ENCODE measurements at places on chromosomes 7 and 10.

GRCh38 chr7:47183862-47184590 lies 397.9 kb downstream of the TNS3 start:
- DNase-seq: no peak

DNA sequence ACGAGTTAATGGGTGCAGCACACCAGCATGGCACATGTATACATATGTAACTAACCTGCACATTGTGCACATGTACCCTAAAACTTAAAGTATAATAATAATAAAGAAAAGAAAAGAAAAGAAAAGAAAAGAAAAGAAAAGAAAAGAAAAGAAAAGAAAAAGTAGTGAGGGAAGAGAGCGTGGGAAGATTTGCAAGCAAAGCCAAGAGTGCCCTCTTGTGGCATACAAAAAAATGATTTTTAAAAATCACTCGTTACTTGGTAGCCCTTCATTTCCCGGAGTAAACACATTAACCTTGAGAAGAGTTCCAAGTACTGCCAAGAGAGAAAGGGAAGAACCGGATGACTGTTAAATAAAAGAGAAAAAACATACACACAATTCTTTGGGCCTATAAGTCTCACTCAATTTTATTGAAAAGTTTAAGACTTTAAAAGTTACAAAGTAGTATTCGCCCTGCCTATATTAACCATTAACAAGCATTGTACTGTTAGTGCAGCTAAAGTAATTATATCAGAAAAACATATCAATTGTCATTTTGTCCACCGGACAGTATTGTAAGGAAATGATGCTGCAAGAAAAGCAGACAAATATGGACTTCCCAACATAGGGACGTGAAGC lies 6.2 kb upstream of the CH25H start:
- no peak for DNase-seq

DNA sequence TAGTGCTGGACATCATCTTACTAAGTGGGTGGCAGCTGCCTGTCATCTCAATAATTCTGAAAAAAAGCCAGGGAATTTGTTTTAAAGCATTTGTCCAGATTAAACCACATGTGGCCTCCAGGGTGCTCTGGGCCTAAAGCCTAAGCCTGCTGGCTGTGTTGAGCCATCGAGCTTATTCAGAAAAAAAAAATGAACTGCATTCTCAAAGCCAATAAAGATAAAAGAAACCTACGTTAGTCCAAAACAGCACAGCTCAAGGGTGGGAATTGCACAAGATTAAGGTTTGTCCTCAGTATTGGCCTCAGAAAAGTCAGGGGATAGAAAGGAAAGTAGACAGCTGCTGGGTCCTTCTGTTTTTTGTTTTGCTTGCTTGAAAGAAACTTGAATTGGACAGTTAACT lies 22.6 kb upstream of the PRTFDC1 start:
- no peak for DNase-seq

DNA sequence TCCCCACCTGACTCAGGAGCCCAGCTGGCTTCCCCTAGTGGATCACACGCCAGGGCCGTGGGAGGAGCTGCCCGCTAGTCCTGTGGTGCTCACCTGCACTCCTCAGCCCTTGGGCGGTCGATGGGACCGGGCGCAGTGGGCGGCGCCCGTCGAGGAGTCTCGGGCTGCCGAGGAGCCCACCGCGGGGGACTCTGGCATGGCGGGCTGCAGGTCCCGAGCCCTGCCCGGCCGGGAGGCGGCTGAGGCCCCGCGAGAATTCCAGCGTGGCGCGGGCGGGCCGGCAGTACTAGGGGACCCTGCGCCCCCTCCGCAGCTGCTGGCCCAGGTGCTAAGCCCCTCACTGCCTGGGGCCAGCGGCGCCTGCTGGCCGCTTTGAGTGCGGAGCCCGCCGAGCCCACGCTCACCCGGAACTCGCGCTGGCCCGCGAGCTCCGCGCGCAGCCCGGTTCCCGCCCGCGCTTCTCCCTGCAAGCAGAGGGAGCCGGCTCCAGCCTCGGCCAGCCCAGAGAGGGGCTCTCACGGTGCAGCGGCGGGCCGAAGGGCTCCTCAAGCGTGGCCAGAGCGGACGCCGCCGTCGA lies 367.9 kb downstream of the TYW1 start:
- no peak for DNase-seq

DNA sequence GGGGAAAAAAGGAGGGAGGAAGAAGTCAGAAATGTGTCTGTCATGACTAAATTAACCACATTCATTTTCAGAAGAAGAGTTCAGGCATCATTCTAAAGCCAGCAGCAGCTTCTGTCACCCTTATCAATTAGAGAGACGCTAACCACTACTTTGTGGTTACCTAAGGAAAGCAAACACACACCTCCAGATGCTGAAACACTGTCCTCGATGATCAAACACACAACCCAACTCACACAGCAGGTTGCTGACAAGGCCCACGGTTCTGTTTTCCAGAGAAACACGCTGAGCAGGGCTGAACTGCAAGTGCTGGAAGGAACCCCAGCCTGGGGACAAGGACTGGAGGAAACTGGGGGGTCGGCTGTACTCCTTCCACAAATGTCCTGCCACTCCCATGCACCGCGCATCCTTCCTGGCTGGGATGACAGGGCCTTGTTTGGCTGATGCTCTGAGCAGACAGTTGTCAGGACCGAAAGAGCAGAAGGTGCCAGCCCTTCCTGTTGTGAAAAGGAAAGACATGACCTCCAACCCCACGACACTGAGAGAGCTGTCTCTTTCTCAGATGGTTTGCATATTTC lies 36.6 kb downstream of the PRKCQ start:
- no peak for DNase-seq

GRCh38 chr7:155229548-155230168 lies 68.0 kb upstream of the INSIG1 start:
- DNase-seq: no peak

Data from upper lobe of left lung (tissue), 6 donors.